ENCODE measurements at places on chromosomes 4 and X.

GRCh38 chr4:154807042-154807630 is 26.1 kb downstream of the RBM46 start:
- DNase-seq = no peak

DNA sequence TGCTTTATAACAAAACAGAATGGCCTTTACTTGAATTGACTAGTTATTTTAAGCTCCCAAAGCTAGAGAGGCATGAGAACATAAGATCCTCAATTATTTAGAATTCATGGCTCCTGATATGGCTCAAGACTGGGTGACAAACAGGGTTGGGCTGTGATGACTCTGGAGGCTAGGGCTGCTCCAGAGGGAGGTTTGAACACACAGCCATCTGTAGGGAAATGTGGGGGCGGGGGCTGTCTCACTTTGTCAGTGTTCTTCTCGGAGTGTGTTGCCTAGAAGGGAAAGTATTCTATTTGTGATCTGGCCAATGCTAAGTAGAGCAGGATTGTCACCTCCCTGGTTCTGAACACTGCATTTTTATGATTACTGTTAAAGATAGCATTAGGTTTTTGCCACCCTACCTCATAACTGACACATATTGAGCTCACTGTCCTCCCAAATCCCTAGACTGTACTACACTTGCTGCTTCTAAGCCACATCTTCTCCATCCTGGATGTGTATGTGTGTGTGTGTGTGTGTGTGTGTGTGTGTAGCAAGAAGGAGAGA is 45.9 kb downstream of the VSIG4 start:
- DNase-seq = no peak

GRCh38 chrX:20519146-20519545 is 252.4 kb upstream of the RPS6KA3 start:
- DNase-seq = no peak

DNA sequence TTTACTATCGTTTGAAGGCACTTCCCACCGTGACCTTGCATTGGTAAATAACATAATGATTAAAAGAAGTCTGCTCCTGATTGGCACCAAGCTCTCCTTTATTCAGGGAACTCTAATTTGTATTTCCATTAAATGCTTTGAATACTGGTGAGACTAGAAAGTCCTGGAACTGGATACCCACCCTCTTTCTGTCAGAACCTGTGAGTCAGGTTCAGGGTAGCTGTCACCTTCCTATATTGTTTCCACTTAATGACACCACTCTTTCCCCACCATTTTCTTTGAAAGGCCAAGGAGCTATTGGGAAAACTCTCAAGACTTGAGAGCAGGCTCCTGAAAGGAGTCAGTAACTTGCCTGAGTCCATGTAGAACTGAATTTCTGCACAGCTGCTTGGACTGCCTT is 55.9 kb upstream of the RASSF6 start:
- DNase-seq = no peak

DNA sequence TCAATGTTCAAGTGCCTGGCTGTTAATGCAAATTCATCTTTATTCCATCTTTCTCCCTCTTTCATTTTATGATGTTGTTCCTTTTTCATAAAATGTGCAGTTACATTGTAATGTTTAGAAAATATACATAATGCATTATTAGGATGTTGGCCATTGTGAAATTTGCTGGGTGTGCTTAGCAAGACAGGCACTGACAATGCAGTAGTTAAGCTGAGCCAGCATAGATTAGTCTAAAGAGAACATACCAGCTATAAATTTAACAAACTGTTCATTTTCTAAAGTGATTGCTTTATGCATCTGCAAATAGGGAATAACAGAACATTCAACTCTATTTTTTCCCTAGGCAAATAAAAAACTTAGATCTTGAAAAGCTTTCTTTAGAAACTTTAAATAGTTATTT is 436.0 kb downstream of the IL1RAPL1 start:
- DNase-seq = no peak

- DNase-seq = no peak
These were observed 46.7 kb downstream of the PCGF3 start for GRCh38 chr4:752196-752861.

GRCh38 chrX:68286076-68286475 is 147.2 kb downstream of the OPHN1 start:
- no peak for DNase-seq

DNA sequence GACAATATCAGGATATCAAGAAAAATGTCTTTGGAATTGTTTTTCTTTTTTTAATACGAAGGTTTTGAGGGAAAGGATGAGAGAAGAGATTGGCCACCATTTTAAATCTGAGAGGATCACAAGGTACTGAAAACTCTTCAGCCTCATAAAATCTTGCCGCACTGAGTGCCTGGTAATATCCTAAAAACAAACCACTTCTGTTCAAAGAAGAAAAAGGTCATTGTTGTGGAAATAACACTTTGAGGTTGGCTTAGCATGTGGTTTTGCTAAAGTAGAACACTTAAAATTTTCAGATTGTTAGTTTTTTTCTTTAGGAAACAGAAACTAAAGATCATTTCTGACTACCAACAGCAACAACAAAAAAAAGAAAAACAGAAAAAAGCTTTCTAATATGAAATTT is 1.0 kb upstream of the CLDN22 start:
- no peak for DNase-seq

DNA sequence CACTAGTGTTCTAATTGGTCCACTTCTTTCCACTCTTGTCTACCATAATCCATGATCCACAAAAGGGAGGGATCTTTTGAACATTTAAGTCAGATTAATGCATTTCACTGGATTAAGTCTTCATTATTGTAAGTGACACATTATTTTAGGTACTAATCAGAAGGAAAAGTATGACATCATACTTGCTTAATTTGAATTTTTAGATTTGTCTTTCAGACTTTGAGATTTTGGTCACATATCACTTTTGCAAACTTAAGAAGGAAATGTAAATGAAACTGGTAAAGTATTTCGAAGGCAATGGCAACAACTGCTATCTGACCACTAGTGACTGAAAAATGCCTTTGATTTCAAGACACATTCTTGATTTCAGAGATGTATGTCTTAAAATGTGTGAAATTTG is 5.2 kb downstream of the MMRN1 start:
- no peak for DNase-seq

GRCh38 chr4:30744957-30745640 is 24.9 kb downstream of the PCDH7 start:
- DNase-seq = no peak

DNA sequence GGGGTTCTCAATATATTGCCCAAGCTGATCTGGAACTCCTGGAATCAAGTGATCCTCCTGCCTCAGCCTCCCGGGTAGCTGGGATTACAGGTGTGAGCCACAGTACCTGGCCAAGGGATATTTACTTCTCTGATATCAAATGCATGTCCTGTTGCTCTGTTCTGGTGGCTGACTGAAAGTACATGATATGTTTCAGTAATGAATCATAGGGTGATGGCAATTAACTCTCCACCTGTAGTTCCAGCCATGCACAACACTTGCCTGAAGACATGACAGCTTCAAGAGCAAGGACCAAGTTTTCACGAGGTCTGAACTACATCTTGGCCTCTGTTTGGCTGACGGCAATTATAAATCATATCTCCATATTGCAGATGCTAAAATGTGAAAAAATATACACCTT is 9.1 kb downstream of the ZCCHC4 start:
- no peak for DNase-seq

DNA sequence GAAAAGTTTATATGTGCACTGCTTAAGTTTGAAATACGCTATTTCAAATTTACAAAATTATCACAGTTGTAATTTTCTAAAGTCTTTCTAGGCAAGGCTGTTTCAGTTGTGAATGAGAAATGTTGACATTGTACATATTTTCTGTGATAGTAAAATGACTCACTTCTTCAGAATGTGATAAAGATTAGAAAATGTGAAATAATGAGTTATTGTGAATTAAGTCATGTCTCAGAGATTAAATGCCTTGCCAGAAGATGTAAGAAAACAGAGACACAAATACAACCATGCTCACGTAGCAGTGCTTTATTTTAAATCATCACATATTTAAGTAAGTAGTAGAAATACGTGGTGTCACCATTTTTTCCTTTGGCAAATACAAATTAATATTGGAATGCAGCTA is 768 bp downstream of the CLCN4 start:
- DNase-seq = no peak

DNA sequence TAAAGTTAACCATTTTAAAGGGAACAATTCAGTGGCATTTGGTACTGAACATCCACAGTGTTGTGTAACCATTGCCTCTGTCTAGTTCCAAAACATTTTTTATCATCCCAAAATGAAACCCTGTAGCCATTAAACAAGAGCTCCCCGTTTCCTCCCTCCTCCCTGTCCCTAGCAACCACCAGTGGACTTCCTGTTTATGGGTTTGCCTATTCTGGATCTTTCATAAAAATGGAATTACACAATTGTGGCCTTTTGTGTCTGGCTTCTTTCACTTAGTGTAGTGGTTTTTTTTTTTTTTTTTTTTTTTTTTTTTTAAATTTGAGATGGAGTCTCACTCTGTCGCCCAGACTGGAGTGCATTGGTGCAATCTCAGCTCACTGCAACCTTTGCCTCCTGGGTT is 11.6 kb downstream of the RBMX2 start:
- DNase-seq = no peak

DNA sequence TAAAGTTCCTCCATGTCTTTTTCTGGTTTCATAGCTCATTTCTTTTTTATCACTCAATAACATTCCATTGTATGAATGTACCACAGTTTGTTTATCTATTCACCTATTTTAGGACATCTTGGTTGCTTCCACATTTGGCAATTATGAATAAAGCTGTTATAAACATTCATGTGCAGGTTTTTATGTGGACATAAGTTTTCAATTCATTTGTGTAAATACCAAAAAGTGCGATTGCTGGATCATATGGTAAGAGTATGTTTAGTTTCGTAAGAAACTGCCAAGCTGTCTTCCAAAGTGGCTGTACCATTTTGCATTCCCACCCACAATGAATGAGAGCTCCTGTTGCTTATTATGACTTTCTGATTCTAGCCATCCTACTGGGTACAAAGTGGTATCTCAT is 36.3 kb upstream of the ZFX start:
- DNase-seq = no peak

DNA sequence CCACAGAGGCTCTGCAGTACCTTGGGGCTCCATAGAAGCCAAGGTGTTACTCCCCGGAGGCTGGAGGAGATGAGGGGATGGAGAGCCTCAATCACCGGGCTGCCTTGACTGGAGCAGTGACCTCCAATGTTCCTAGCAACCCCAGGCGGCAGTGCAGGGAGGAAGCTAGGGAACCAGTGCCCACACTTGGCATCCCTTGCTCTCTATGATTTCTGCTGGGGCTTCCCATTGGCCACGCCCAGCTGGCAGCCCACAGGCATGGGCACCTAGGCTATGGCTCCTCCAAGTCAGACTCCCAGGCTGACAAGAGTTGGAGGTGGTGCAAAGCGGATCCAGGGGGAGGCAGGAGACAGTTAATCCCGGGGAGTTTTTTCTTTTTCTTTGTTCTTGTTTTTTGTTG is 229.7 kb downstream of the EVC2 start:
- DNase-seq = no peak

- no peak for DNase-seq
These were observed 203.2 kb upstream of the F9 start for GRCh38 chrX:139327355-139327754.

GRCh38 chr4:82777857-82778525 is 20.6 kb downstream of the SCD5 start:
- DNase-seq = no peak

- no peak for DNase-seq
These were observed 5.9 kb upstream of the XPNPEP2 start for GRCh38 chrX:129732857-129733256.

DNA sequence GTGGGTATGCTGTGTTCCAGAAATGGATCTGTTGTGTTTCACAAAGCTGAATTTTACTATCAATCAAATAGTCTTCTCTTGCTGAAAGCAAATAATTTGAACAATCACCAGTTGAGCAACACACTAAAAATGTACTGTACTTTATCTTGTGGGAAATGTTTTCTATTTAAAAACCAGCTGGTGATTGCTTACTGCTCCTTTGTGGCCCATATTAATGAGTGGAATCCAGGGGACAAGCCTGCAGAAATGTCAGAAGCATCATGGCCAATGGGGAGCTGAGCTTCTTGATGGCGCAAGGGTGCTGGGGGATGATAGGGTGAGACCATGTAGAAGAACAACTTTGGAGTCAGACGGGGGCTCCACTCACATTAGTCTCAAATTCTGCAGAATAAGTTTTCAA is 346.2 kb downstream of the ARHGAP10 start:
- no peak for DNase-seq

DNA sequence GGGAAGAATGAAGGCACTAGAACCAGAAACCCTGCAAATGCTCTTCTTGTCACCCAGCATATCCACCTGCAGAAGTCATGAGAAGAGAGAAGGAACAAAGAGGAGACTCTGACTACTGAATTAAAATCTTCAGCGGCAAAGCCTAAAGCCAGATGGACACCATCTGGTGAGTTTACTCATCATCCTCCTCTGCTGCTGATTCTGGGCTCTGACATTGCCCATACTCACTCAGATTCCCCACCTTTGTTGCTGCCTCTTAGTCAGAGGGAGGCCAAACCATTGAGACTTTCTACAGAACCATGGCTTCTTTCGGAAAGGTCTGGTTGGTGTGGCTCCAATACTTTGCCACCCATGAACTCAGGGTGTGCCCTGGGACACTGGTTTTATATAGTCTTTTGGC is 181.7 kb downstream of the AR start:
- DNase-seq = no peak

GRCh38 chr4:113943863-113944262 is 35.6 kb downstream of the ARSJ start:
- DNase-seq = peak; percentile 46

- DNase-seq = no peak
These were observed 787.9 kb upstream of the GALNTL6 start for GRCh38 chr4:171025343-171025742.

DNA sequence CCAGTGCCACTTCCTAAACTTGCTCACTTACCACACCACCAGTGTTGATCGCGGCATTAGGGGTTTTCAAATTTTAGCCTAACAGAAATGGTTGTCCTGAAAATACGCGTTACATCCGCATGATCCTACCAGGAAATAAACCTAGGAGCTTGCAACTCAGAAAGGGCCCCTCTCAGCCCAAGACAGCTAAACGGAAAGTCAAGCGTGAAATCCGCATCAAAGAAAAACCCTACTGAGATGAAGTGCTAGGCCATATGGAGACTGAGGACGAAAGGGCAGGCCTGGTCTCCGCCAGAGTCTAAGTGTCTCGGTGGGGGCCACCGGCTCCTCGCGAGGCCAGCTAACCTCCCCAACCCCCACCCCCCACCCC is 626 bp downstream of the YTHDC1 start:
- DNase-seq = peak; percentile 29

- DNase-seq = no peak
These were observed 9.8 kb downstream of the AKAP17A start for GRCh38 chrX:1601051-1601767.

- DNase-seq = no peak
These were observed 12.0 kb upstream of the LRAT start for GRCh38 chr4:154731756-154732155.

- DNase-seq = peak; percentile 40
These were observed 69.1 kb upstream of the UCP1 start for GRCh38 chr4:140637836-140638235.

DNA sequence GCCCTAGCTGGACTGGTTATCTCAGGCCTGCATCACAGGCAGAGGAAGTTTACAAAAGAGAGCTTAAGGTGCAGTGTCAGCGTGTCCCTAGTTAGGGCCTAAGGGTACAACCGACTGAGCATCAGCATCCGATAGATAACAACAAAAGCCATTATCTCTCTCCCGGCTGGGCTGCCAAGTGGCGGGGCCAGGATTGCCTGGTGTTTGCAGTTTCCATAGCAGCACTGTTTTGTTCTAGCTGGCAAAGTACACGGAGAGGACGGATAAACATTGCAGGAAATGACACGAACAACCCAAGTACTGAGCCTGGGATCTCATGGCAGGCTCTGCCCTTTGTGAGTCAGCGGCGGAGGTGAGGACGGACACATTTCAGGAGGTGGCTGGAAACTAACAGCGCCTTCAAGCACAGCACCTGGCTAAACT is 104.7 kb upstream of the NOCT start:
- peak; percentile 91 for DNase-seq

Measured in AG08395 (cell line).